ENCODE measurements at places on chromosomes 12 and 14.

- DNase-seq = no peak
Observed at GRCh38 chr14:52656905-52657304, 38.5 kb downstream of the ERO1A start.

DNA sequence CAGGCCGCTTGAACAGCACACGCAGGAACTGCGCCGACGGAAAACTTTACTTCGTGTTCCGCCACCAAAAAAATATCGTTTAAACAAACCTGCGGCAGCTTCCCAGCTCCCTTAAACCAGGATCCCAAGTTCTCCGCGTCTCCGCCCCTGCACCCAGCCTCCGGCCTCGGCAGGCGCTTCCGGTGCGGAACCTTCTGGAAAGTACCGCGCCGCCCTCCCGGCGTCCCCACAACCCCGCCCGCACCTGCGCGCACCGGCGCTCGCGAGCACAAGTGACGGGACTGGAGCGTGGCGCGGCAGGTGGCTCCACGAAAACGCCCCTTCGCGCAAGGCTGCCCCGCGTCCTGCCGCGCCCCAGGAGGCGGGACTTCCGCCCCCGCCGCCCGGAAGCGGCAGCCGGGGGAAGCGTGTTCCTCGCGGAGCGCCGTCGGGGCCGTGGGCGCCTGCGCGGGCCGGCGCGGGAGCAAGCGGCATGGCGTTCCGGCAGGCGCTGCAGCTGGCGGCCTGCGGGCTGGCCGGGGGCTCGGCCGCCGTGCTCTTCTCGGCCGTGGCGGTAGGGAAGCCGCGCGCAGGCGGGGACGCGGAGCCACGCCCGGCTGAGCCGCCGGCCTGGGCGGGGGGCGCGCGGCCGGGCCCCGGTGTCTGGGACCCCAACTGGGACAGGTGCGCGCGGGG is at the start of gene PGAM5:
PGAM5 (plus strand) TSS at position 438 of the 675 bp plus-strand sequence; CDS start at position 473, 35 bp downstream.
- DNase-seq = peak; percentile 69

DNA sequence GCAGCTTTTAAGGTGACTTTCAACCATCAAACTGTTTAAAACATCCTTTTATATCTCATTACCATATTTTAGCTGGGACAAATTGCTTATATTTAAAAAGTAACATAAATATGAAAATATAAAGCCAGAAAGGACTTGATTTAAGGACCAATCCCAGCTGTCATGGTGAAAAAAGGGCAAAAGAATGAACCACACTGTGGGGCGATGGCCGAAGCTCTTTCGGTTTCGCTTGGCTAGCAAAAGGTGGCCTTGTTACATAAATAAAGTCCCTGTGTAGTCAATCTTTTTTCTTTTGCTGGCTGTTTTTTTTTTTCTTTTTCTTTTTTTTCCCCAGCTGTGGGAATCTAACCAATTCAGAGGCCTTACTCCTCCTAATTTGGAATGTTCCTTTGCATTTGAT is 50.9 kb downstream of the FBXO33 start:
- DNase-seq = no peak

DNA sequence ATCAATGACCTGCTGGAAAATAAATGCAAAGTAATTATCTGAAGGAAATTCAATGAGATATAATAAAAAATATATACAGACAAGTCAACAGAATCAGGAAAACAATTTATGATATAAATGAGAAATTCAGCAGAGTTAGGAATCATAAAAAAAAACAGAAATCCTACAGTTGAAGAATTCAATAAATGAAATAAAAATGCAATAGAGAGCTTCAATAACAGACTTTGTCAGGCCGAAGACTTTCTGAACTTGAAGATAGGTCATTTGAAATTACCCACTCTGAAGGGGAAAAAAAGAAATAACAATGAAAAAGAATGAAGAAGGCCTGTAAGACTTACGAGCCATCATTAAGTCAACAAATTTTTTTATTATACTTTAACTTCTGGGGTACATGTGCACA is 15.5 kb upstream of the GARIN2 start:
- DNase-seq = no peak

DNA sequence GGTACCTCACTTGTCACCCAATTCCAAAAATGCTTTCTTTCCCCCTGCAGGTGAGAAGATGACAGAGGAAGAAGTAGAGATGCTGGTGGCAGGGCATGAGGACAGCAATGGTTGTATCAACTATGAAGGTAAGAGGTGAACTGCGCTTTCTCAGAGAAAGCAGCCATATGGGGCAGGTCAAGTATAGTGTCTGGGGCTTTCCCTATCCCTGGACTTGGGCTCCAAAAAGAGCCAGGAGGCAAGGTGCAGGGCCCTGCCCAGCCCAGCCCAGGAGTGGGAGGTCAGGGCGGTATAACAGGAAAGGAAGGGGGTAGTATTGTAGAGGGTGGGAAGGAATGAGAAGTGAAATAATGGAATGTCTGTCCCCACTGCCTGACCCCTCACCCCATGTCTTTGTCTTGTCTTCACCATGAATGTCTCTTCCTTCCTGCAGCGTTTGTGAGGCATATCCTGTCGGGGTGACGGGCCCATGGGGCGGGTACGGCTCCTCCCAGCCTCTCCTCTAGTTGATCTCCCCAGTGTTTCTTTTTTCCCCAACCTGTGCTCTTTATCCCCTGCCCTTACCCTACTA is 2.1 kb downstream of the MYL6 start:
- DNase-seq = no peak

DNA sequence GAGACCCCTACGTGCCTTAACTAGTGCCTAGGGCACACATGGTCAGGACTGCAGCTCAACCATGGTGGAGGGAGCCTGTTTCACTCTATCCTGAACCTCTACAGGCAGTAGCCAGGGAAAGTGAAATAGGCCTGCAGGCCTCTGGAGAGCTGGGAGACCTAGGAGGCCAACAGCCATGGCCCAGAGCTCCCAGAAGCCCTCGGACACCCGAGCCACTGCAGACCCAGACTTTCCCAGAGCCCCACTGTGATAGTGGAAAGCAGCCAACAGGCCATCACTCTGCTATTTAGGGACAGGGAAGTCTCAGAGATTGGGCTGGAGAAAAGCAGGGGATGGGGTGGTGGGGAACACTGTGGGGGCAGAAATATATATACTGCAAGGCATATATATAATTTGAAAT is 56.5 kb upstream of the ZFP36L1 start:
- no peak for DNase-seq

DNA sequence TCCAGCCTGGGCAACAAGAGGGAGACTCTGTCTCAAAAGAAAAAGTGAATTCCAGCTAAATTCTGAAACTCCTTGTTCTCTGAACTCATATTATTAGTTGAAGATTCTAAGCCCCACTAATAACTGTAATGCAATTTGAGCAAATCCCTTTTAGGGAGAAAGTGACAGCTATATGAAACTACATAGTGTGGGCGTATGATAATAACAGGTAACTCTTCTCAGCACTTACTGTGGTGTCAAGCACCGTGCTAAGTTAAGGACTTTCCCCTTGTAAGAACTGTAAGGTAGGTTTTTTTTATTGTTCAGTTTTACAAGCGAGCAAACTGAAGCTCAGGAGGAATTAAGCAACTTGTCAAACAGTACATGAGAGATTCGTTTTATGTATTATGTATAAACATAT is 5.4 kb downstream of the ANKRD13A start:
- no peak for DNase-seq

DNA sequence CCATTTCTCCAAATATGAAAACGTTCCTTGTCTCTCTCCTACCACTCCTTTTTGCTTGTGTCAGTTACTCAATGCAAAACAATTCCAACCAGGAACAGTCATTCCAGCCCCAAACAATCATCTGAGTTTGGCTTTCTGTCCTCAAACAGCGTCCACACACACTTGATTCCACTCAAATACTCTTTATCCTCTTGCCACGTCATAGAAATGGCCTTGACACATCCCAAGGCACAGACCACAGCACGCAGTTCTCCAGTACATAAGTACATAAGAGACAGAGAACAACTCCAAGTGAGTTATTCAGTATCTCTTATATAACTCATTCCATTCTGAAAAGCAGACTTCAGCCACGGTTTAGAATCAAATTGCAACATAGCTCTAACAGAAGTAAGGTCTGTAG is 299.2 kb downstream of the RPS29 start:
- no peak for DNase-seq

Measured in C1 segment of cervical spinal cord (tissue), 14 donors.